ENCODE measurements at places on chromosomes 16 and 17.
A peak's percentile ranks its signal among the peaks of the same experiment; 100 is the strongest.

DNA sequence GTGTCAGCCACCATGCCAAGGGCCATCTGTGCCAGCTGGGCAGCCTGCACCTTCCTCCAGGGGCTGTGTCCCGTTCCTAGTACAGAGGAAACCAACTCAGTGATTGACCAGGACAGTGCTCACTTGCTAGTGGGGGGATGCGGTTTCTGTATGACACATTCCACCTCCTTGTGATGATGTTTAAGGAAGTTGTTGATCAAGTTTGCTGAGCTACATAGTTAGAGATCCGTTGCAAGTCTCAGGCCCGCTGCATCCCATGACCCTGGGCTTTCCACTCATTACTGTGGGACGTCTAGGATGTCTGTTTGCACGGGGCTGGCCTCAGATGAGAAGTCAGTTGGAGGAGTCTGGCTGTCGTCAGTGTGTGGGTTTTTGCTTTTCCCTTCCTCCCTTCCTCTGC lies 33.6 kb downstream of the RNF213 start:
- no peak for DNase-seq

GRCh38 chr17:68511254-68511670 lies 968 bp upstream of the PRKAR1A start:
- no peak for DNase-seq

DNA sequence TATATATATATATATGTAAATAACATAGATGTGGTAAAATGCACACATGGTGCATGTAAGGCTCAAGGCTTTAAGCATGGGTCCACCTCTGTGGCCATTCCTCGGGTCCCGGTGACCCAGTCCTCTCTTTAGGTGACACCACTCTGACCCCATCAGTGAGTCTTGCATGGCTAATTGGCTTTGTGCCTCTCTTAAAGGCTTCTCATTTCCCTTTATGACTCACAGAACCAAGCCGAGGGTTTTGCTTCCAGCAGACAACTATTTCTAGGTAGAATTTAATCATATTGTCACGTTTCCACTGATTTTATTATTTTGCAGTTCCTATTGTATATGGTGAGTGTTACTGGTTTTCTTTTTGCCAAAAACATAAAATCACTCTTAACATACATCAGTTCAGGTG lies 59.7 kb downstream of the PLCG2 start:
- no peak for DNase-seq

DNA sequence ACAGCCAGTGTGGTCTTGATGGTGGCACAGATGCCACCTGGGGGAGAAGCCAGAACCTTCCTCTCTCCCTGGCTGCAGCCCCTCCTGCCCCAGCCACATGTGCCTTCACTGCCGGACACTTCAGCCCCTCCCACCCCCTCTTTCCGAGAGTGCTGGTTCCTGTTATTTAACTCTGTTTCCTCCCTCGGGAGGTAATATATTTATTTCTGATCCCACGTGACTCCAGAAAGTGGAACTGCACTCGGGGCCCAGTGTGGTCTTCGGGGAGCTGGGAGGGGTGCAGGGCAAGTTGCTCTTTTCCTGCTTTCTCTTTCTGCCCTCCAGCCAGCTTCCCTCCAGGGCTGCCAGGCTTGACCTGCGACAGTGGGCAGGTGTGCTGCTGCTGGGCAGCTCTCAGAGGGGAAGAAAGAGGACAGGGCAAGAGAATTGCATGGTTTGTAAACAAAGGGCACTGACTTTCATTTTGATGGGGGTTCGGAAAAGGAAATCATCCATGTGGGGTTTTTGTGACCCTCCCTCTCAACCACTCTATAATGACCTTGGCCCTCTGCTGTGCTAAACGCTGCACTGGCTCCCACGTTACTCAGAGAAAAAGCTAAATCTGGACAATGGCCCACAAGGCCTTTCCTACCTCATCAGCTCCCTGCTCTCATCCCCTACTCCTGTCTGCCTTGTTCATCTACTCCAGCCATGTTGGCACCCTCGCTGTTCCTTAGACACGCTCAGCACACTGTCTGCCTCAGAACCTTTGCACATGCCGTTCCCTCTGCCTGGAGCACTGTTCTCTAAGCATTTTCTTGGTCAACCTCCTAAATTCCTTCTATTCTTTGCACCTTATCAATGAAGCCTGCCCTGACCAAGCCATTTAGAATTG lies 8.2 kb upstream of the CIITA start:
- no peak for DNase-seq

GRCh38 chr16:84176192-84177053 lies 10.4 kb downstream of the TAF1C start:
- DNase-seq = no peak

DNA sequence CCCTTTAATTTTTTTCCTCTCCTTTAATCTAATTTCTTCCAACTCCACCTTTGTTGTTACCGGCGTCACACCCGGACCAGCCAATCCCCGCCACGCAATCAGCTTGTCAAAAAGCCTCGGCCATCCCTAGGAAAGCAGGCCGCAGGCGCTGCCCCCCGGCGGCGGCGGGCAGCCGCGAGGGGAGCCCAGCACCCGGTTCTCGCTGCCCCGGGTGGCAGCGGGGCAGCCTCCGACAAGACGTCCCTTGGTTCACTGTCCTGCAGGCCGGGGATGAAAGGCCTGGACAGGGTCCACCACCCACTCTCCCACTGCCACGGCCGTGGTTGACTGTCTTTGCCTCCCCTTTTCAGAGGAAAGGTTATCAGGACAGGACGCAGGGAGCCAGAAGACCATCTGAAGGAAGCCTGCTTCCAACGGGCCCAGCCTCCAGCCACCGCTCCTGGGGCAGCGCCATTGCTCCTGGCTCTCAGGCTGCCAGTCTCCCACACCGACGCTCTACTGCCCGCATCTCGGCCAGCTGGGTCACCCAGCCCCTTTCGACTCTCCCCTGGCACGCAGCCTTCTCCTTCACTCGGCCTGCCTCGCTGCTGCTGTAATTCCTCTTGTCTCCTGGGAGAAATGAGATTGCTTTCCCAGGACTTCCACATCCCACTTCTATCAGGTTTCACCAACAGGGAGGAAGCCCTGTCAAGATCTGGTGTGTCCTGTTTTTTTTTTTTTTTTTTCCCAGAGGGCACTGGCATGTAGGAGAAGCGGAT lies 2.8 kb upstream of the UBTF start:
- peak; percentile 25 for DNase-seq

DNA sequence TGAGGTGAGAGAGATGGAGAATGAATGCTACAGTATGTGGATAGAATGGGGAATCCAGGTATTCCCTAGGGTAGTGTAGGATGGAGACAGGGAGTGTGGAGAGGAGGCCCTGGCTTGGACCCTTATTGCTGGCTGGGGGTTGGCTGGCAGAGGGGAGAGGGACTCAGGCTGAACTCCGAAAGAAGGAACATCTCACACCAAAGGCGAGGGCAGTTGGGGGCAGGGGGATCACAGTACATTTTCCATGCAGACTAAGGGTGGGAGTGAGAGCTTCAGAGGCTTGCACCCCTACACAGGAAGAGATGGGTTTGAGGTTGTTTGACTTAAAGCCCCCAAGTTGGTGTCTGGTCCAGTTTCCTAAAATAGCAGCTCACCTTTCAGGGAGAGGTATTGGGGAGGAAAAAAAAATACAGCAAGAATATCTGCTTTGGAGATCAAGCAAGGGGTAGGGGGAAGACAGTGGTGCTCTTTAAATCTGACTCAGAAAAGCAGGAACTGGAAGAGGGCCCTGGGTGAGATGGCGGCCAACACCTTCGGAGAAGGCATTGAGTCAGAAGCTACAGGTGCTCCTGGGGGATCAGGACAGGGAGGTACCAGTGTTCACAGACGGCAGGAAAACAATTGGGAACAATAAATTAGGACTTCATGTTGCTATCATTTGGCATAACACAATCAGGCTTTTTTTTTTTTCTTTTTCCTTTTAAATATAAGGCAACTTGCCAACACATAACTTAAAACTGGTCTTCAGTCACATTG lies 12.4 kb downstream of the TRAF4 start:
- no peak for DNase-seq

DNA sequence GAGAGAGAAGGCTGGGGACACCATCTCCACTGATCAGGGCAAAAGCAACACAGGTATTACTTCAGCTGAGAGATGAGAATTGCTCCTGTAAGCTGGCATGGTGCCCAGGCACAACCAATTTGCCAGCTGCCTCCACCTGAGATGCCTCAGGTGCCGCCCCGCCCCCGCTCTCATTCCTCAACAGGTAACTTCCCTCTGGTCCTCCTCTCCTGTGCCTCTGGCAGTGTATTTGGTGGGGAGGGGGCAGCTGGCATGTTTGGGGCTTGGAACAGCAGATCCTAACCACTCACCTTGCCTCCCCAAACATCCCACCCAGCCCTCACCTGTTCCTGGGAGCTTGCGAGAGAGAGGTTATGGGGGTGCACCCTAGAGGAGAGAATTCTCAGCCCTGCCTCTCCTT lies 2.9 kb upstream of the SRCIN1 start:
- no peak for DNase-seq

DNA sequence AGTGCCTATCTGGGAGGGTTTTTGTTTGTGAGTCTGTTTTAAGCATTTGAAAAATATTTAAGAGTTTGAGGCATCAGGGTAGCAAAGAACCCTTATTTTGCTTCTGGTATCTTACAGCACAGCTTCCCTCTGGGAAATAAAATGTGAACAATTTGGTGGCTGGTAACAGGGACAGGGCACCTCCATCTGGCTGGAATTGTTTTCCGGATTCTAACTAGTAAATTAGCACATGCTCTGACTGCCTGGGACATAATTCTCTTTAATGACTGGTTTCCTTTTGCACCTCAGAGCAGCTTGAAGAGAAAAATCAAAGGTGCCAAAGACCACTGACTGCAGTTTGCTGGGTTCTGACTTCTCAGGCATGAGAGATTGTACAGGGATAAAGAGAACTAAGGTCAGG lies 469.1 kb downstream of the GRIN2A start:
- DNase-seq = no peak
